ENCODE measurements at places on chromosomes 6 and 20.
A peak's percentile ranks its signal among the peaks of the same experiment; 100 is the strongest.

GRCh38 chr6:151154418-151154817, 85.3 kb upstream of the AKAP12 start:
- no peak for DNase-seq

DNA sequence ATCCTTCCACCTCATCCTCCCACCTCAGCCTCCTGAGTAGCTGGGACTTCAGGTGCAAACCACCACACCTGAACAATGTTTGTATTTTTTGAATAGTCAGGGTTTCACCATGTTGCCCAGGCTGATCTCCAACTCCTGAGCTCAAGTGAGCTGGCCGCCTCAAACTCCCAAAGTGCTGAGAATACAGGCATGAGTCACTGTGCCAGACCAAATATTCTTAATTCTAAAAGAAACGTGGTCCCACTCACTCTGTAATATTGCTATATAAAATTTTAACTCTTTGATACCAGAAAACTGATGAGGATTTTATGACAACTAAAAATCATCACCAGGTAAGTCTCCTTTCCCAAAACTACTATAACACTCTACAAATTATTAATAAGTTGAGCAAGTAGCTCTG, 716.8 kb upstream of the GJE1 start:
- no peak for DNase-seq

DNA sequence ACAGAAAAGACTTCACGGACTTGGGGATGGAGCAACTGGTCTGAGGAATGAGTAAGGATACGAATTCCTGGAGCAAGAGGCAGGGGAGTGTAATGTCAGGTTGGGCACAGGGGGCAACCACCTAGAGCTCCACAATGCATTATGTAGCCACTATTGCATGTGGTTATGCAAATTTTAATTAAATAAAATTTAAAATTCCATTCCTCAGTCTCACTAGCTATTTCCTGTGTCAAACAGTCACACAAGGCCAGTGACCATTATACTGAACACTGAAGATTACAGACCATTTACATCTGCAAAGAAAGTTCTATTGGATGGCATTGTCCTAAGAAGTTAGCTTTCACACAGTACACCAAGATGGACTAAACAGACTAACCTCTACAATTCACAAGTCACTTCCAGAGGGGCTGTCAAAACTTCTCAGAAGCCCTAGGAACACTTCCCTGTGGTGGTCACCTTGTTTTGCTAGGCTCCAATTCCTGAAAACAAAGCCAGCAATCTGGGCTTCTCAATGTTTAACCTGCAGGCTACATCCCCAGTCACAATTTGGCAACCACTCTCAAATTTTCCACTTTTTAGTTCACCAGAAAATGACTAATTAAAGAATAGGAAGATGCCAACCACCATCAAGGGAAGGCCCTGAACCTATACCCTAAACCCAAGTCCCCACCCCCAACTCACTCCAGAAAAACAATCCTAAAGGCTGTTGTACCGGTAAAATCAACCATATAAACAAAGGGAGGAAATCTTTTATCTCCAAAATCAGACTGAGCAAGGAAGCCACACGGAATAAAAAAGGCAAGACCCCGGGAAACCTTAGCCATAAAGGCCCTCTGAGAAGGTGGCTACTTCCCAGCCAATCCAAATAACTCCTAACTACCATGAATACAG, 34.2 kb upstream of the C20orf203 start:
- no peak for DNase-seq

- DNase-seq, result no peak
Observed at GRCh38 chr20:56835829-56836550, 206.9 kb downstream of the TFAP2C start.

DNA sequence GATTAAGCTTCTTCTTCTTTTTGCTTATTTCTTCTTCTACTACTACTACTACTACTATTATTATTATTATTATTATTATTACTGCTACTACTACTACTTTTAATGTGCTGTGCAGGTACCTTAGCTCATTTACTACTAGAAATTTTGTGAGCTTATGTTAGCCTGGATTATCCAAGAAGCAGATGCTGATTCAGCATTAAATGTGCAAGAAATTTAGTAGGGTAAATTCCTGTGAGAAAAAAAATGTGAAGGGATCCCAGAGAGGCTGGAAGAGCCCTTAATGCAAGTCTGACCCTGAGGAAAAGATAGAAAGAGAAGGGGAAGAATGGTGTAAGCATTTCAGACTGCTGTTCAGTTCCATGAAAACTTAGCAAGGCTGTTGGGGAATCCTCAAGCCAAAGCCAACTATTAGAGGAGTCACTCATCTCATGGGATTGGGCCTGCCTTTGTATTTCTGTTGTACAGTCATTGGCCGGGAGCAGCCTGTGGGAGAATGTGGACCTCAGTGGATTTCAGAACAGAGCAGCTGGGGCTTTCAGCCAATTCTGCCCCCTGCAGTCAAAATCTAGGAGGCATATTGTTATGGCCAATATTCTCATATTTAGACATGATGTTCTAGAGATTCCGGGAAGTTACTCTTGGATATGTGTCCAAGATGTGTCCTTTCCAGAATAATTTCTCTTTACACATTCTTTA, 37.2 kb upstream of the TSPYL1 start:
- no peak for DNase-seq

GRCh38 chr20:22499515-22500166, 84.7 kb downstream of the FOXA2 start:
- DNase-seq, result no peak

- DNase-seq, result no peak
Observed at GRCh38 chr6:76831299-76831698, 632.0 kb downstream of the HTR1B start.

GRCh38 chr20:34536798-34537394, 20.7 kb downstream of the DYNLRB1 start:
- peak; percentile 51 for DNase-seq

GRCh38 chr6:15621203-15622044, 41.4 kb downstream of the DTNBP1 start:
- peak; percentile 93 for DNase-seq

GRCh38 chr6:39772559-39773273, 19.5 kb upstream of the DAAM2 start:
- DNase-seq, result no peak

GRCh38 chr6:40788661-40789655, 201.8 kb upstream of the LRFN2 start:
- no peak for DNase-seq

GRCh38 chr6:110181131-110182030, 1.2 kb downstream of the CDC40 start:
- no peak for DNase-seq

DNA sequence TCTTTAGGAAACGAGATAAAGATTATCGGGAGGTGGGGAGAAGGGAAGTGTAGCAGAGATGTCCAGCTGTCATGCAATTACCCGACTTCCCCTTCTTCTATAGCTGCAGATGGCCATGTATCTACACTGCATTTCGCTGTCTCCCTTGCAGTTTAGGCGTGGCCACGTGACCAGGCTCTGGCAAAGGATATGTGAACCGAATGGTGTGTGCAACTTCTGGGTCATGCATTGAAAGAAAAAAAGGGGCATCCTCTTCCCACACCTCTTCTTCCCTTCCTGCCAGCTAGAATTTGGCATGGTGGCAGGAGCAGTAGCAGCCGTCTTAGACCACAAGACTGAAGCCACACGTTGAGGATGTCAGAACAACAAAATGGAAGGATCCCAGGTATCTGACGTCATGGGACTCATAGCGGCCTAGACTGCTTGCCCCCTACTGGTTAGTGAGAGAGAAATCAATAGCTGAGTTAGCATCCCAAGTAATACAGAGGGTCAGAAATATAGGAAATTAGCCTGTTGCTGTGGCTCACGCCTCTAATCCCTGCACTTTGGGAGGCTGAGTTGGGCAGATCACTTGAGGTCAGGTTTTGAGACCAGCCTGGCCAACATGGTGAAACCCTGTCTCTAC, 32.8 kb downstream of the TCF15 start:
- DNase-seq, result no peak

- no peak for DNase-seq
Observed at GRCh38 chr6:33521489-33522091, 58.5 kb downstream of the BAK1 start.

- DNase-seq, result peak; percentile 39
Observed at GRCh38 chr6:132962936-132963868, 148.8 kb downstream of the RPS12 start.

GRCh38 chr20:62575976-62576722, 66.2 kb upstream of the SLCO4A1 start:
- no peak for DNase-seq

GRCh38 chr6:142686507-142686887, 258.5 kb downstream of the HIVEP2 start:
- no peak for DNase-seq

- no peak for DNase-seq
Observed at GRCh38 chr6:64113704-64114103, 478.1 kb downstream of the PHF3 start.

GRCh38 chr6:52283111-52283510, 1.4 kb downstream of the MCM3 start:
- DNase-seq, result no peak

DNA sequence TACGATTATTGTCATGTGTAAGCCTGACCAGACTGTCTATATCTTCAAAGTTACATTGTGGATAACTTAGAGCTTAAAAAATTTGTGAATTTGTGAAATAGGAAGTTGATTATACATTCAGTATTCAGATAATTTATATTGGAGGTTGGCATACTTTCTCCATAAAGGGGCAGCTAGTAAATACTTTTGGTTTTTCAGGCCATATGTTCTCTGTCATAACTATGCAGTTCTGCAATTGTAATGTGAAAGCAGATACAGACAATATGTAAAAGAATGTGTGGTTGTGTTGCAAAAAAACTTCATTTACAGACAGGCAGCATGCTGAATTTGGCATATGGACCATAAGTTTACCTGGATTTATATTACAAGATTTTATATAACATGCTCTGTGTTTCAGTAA, 29.3 kb downstream of the HSF2 start:
- no peak for DNase-seq

GRCh38 chr20:59646487-59646886, 42.1 kb downstream of the PHACTR3 start:
- DNase-seq, result no peak

- no peak for DNase-seq
Observed at GRCh38 chr6:109738667-109739066, 47.6 kb downstream of the FIG4 start.

DNA sequence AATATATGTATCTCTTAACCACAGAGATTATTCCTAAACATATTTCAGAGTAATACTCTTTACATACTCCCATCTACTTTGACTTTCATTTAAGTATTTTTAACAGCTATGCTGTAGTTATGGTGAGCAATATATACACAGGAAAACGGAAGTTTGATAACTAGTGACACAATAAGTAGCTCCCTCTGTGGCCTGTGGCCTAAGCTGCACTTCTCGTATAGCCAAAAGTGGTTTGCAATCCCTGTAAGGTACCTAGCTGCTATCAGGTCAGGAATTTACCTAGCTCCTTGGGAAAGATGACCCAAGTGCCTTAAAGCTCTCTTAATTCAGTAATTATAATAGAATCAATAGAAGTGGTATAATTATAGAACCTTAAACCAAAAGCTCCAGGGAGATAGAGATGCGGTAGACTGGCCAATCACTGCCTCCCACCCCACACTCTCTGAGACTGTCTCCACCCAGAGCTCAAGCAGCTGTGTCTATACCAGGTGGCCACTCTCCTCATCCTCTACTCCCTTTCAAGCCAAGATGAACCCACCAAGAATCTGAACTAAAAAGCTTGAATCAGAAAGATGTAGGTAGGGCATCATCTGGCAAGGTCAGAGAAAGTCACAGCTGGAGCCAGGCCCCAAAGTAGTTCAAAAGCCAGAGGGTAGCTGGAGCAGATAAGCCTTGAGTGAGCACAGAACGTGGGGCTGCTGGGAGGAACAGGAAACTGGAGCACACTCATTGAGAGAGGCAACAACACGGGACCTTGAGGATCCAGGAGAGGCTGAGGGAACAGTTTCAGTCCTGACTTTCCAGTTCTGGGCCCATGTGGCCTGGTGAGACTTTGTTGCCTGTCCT, 84.9 kb upstream of the ASF1A start:
- DNase-seq, result no peak

DNA sequence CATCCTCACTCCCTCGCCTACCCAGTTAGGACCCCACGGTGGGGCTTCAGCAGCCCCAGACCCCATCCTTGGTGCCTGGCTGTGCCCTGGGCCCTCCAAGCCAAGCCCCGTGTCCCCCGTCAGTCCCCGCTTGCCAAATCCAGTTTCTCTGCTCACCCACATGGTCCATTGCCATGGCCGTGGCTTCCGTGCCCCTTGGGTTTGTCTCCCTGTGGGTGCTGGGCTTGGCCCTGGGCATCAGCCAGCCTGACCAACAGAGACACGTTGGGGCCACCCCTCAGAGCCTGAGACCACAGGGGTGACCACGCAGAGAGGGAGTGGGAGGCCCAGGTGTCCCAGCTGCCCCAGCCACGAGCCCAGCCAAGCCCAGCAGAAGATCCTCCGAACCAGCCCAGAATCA, 7.7 kb downstream of the SS18L1 start:
- no peak for DNase-seq

DNA sequence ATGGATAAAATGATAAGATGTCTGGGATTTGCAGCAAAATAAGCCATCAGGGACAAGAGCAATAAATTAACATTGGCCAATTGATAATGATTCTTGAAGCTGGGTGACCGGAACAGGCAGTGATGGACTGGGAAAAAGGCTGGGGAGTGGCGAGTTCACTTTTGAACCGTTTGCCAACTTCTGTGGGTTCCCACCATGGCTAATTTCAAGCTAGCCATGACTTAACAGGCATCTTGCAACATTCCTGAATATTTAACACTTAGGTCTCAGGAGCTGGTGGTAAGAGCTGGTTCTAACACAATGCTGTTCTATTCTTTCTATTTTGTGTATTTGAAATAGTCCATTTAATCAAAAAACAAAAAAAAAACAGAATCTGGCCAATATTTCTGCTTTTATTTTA, 37.6 kb upstream of the CD83 start:
- no peak for DNase-seq

- no peak for DNase-seq
Observed at GRCh38 chr6:43917878-43918382, 147.9 kb downstream of the VEGFA start.

- no peak for DNase-seq
Observed at GRCh38 chr6:42113936-42114636, 28.3 kb downstream of the C6orf132 start.

DNA sequence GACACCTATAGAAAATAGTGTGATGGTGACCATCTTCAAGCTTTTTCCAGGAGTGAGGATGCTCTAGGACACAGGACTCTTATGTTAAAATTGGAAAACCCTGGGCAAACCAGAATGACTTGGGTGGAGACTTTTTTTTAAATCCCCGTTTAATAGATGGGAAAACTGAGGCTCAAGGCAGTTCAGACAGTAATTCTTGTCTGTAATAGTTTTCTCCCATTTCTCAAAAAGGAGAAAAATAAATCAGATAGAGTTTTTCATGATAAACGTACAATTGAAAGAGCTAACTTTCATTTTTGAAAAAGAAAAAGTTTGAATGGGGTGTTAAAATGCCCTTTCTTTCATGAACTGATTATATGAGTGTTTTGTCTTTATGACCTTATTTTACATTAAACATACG, 6.8 kb downstream of the BCAS1 start:
- no peak for DNase-seq

All from G401 (cell line).